ENCODE measurements at places on chromosomes 6 and 20.
A peak's percentile ranks its signal among the peaks of the same experiment; 100 is the strongest.

- DNase-seq: no peak
Measured at GRCh38 chr6:1619098-1619672, 9.5 kb downstream of the FOXC1 start.

DNA sequence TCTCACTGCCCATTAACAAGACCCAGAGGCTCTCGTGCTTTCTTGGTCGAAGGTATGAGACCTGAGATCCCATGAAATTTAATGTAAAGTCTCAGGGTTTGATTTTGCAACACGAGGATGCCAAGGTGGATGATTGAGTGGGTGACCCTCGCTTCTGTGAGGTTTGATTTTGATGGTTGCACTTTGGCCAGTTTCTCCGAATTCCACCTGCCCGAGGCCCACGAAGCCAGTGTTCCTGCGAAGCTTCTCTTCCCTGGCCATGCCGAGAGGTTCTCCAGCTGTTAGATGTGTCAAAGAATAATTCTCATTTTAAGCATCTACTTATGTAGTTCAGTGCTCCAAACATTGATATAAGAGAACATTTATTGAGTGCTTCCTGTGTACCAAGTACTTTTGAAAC is at the start of gene KIF25:
Gene KIF25 (plus strand): TSS at position 30 of the 400 bp plus-strand sequence. CDS start 31,915 bp downstream, outside the sequence.
- no peak for DNase-seq

DNA sequence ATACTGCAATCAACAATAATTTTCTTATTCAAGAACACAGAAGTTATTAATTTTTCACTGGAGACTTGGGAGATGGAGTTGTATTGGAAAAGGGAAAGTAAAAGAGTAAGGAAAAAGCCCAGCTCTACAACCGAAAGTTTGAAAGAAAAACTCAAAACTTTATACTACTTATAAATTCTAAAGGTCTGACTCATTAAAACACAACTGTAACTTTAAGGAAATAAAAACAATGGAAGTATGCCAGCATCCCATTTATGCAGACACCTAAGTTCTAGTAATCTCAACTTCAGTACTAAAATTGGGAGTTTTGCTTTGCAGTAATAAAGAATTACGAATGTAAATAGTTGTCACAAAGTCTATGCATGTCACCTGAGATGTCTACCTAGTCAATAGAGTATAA is 80.6 kb downstream of the IRAK1BP1 start:
- peak; percentile 33 for DNase-seq

- no peak for DNase-seq
Measured at GRCh38 chr6:9499709-9500108, 915.2 kb downstream of the TFAP2A start.

- DNase-seq: no peak
Measured at GRCh38 chr20:25203871-25204320, 8.4 kb downstream of the ENTPD6 start.

GRCh38 chr6:56771189-56771588 is 128.5 kb upstream of the DST start:
- DNase-seq: no peak

DNA sequence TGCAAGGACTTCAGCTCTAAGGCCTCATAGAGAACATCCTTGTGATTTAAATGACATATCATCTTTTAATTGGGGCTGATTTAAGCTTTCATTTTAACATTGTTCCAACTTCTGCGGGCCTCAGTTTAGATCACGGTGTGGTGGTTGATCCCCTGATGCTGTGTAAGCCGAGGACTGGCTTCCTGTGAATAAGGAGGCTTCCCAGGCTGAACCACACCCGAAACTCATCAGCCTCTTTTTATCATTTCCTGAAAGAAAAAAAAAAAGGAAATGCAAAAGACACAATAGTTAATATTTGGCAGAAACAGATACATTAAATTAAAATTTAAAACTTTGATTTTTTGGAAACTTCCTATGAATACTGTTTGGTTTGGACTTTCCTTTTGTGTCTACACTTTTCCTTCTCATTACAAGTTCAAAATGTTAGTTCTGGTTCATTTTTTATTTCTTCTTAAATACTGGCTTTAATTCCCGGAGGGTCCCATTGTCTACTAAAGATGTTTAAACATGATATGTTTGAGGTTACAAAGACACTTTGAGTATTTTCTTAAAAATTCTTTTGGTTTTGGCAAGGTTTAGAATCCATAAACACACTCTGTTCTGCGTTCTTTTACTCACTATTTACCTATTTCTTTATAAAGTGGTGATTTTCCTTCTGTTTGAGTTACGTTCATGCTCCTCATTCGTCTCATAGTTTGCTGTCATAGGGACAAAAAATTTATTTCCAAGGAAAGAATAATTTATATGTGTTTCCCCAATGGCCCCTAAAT is 230.0 kb upstream of the SULF2 start:
- DNase-seq: no peak

DNA sequence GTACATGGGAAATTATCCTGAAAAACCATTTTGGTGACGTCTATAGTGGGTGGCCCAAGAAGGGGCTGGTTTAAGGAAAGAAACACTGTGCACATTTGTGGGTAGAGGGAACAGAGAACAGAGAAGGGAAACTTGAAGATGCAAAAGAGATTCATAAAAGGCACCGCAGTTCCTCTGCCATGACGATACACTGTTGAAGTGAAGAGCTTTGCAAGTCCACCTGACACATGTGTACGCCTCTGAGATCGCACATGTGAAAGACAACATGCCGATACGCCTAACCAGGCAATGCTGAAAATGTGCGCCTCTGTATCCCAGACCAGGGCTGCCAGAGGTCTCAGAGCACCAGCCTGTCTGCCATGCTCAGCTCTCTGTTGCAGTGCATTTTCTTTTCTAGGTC is 180.9 kb downstream of the KIF16B start:
- no peak for DNase-seq

- no peak for DNase-seq
Measured at GRCh38 chr6:15267221-15267620, 21.4 kb downstream of the JARID2 start.

DNA sequence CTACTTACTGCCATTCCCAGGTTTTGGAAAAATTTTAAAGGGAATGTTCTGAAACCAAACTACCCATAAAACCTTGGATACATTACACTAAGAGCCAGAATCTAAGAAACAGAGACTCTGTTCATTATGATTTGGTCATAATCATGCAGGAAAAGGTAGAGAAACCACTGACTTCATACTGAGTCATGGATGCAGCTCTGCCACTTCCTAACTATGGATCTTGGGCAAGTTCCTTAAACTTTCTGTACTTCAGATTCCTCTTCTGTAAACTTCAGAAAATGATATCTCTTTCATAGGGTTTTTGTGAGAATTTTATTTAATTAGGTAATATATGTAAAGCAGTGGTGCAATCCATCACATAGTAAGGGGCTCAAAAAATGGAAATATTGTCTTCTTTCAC is 20.0 kb downstream of the PLA2G7 start:
- no peak for DNase-seq

DNA sequence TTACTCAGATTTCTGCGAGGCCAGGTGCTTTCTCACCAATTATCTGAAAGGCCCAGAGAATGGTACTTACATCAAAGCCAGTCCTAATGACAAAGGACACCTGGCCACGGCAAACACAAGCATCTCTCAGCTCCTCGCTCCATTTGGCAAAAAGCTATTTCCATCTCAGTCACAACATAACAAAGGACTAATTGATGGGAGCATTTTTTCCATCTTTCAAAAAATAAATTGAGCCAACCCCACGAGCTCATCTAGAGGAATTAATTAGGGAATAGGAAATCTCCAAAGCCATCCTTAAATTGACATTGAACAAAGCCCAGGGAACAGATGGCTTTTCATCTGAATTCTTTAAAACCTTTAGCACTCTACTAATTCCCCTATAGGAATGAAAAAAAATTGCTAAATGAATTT is 236.7 kb downstream of the HAO1 start:
- no peak for DNase-seq

DNA sequence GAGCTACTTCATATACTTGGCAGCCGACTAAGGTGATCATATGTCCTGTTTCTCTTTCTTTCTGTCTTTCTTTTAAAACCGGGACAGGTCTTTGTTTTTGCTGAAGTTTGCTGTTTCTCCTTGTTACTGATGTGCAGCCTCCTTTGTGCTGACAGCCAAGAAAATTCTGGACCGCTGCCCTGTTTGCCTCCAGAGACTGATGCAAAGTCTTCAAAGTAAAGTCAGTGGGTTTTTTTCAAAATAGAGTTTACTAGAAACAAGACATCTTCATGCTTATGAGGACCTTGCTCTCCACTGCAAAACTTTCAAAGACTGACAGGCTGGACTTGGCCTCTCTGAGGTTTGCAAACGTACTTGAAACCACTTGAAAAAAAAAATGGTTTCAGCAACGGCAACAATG is 510.5 kb upstream of the MAP3K7 start:
- DNase-seq: no peak

GRCh38 chr6:144335311-144335861 is 50.3 kb downstream of the UTRN start:
- no peak for DNase-seq

DNA sequence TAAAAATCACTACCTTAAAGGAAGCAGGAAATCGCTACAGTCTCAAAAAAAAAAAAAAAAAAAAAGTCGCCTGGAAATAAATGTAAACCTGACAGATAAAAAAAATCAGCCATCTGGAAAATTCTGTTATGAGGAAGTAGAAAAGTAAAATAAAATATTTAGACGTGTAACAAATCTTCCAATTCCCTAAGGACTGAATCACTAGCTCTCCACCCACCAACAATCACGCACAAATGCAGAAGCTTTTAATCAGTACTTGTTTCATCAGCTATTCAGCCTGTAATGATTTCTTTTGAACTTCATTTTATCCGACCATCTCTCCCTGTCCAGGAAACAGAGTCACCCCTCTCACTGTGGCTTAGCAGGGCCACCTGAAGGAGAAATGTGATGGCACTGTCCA is 59.0 kb downstream of the SLC23A2 start:
- DNase-seq: no peak
